ENCODE measurements at places on chromosomes 5 and 9.

DNA sequence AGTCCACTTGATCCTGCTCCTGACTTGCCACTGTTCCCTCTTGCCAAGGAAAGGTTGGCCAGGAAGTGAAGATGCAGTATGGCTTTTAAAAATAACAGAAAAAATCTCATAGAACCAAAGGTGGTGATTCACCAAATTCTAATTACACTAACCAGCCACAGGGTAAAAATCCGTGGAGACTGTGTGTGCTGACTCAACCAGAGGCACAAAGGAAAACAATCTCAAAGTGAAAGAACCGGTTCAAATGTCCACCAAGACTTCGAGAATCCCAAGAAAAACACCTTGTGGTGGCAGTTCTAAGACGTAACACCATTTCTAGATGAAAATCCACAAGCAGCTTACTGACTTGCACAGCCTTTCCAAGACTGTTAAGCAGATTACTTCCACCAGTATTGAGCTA lies 279.1 kb downstream of the TLE1 start:
- no peak for DNase-seq

DNA sequence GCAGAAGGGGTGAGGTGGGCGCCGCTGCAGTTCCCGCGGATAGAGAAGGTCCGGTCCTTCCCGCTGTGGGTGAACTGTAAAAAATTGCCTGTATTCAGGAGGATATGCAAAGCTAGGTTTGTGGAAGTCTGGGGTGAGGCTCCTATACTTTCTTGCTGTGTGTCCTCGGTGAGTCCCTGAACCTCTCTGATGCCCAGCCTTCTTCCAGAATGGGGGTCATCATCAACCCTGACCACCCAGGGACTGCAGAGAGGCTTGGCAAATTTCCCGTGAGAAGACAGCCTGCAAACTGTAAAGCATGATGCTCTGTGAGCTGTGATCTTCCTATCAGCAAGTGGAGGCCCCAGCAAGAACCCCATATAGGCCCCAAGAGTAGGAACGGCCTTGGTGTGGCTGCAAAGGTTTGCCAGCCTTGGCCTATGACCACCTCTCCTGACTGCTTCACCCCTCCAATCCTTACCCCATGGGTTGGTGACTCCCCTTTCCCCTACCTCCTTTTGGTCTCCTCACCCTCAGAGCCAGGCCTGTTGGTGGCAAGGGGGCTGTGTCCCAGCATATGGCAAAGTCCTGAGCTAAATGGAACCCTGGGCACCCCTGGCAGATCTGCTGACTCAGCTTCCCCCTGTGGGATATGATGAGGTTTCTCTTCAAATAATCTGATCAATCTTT lies 760 bp downstream of the ALDH1B1 start:
- DNase-seq = no peak

DNA sequence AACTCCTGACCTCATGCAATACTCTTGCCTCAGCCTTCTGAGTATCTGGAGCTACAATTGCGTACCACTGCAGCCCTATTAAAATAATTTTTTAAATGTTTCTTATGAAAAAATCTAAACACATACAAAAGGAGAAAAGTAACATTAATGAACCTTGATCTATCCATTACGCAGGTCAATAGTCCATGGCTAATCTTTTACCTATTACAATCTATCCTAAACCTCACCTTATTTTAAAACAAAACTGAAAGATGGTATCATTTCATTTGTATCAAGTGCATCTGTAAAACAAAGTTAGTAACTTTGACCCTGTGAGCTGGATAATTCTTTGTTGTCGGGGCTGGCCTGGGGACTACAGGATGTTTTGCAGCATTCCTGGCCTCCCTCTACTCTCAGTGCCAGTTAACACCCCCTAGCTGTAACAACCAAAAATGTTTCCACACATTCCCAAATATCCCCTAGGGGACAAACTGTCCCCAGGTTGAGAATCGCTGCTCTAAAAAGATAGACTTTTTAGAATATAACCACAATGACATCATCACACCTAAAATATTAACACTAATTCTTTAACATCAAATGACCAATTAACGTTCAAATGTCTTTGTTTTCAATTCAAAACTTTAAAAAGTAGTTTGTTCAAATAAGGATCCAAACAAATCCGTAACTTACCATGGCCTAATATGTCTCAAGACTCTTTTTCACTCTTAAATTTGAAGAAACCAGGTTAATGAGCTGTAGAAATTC lies 54.8 kb downstream of the RNF38 start:
- no peak for DNase-seq

DNA sequence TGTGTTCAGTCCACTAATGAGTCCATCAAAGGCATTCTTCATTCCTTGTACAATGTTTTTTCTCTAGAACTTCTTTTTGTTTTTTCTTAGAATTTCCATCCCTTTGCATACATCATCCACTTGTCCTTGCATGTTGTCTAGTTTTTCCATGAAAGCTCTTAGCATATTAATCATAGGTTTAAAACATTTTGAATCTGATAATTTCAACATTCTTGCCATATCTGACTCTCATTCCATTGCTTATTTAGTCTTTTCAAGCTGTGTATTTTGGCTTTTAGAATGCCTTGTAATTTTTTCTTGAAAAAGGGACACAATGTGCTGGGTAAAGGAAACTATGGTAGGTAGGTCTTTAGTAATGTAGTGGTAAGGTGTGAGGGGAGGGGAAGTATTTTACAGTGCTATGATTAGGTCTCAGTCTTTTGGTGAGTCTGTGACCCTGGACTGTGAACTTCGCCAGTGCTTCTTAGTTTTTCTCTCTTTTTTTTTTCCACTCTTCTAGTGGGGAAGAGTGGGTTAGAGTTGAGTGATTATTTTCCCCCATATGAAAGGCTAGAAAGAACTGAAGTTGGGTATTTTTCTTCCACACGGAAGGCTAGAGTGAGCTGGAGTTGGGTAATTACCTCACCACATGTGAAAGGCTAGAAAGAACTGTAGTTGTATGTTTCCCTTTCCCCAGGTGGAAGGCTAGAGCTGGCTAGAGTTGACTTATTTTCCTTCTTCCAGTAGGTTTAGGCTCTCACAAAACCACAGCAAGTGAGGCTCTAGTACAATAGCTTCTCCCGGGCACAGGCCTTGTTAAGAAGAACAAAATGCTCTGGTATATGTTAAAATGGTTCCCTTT lies 172.1 kb downstream of the SNX18 start:
- DNase-seq = no peak

GRCh38 chr5:60497706-60498500 lies 202.1 kb downstream of the DEPDC1B start:
- no peak for DNase-seq

DNA sequence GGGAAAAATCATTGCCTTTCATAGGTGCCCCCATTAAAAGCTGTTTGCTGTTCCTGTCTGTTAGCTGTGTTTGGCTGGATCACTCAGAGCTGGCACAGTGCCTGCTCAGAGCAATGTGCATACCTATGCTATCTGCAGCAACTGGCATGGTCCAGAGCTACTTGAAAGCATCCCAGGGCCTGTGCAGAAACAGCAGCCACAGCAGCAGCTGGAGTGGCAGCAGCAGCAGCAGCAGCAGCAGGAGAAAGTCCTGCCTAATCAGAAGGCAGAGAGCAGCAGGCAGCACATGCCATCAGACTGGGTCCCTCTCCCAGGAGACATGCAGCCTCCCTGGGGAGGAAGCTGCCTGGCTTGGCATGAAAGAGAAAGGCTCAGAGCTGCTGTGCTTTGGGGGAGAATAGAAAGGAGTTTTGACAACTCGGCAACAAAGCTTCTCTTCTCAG lies 243.8 kb upstream of the WWC1 start:
- DNase-seq = no peak

DNA sequence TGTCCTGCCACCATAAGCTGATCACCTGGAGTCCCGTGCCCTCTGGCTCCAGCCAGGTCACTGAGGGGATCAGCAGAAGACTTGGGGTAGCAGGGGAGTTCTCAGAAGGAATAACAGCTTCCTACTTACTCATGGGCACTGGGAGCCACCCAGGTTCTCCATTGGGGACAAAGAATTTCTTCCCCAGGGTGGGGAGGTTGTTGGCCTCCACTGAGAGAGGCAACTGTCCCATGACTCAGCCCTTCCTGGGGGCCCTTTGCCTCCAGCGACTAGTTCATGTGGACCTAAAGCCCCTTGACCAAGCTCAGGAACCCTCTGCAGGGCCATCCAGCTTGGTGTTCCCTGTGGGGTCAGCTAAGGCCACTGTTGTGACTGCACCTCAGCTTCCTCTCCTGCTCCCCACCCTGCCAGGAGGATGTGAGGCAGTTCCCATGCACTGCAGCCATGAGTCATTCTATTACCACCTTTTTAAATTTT lies 175.0 kb downstream of the AUH start:
- no peak for DNase-seq

DNA sequence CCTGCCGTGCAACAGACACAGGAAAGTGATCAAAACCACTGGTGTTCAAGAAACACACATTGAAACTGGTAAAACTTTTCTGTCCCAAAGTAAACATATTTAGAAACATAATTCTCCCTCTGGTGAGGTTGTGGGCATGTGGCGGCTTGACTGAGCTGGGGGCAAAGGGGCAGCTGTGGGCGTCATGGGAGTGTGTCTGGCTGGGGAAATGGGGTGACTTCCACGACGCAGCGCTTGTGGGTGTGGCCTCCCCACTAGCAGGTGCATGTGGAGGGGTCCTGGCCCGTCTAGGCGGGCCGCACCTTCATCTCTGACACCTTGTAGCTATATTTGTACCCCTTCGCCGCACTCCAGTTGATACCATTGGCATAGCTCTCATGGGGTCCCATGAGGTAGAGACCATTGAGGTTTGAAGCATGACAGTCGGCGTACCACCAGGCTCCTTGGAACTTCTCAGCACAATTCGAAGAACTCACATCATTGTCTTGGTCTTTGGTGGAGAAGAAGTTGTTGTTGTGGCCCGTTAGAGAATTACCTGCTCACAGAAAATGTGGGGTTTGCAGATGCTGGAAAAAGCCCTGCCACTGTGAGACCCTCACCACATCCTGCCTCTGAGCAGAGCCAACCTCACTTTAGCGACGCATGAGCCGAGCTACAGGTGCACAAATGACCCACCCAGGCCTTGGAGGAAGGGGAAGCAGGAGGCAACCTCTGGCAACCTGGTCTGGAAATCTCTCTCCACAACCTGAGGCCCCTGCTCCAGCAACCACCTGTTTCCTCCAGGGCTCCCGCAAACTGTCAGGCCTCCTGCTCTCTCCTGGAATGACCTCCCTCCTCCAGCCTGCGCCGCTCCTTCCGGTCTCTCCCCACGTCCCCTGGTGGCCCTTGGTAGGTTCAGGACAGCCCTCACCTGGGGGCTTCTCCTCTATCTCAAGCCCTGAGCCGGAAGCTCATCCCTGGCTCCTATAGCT lies 7.9 kb downstream of the FCN1 start:
- DNase-seq = no peak

- DNase-seq = no peak
Observed at GRCh38 chr9:15430920-15431844, 8.5 kb downstream of the SNAPC3 start.

GRCh38 chr9:21015995-21016394 lies 15.4 kb downstream of the HACD4 start:
- DNase-seq = no peak

Data from stimulated activated CD4-positive, alpha-beta T cell treated with anti-CD3 and anti-CD28 coated beads, Interleukin-4, amount 100 ng/mL, for 4 hours (primary cell).